ENCODE measurements at places on chromosomes 5 and 9.

GRCh38 chr5:177366528-177367322 lies 9.0 kb downstream of the RGS14 start:
- no peak for DNase-seq

- no peak for DNase-seq
These were observed 92.9 kb downstream of the GLDC start for GRCh38 chr9:6552498-6553121.

DNA sequence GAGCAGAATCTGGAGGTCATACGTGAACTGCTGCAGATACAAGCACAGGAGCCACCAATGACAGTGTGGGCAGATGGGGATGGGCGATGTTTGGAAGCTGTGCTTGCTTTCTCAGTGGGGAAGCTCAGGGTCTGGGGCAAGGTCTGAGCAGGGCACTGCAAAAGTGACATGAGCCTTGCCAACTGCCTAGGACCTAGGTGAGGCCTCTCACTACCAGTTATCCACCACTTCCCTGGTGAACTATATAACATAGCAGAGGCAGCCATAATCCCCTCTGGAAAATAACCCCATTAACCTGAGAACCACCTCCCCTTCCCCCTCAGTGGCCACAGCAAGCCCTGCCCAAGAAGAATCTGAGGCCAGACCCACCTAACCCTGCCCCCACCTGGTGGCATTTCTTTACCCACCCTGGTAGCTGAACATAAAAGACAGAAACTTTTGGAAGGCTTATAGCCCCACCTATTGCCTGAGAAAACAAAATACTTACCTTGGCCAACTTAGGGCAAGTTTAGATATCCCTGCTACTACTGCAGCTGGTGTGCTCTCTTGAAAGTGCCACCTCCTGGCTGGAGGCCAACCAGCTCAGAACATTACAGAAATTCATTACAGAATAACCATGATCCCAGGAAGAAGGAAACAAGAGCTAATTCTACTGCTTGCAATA lies 18.8 kb upstream of the SPEF2 start:
- DNase-seq: no peak

- no peak for DNase-seq
These were observed 79.1 kb downstream of the ATG10 start for GRCh38 chr5:82050955-82051354.

DNA sequence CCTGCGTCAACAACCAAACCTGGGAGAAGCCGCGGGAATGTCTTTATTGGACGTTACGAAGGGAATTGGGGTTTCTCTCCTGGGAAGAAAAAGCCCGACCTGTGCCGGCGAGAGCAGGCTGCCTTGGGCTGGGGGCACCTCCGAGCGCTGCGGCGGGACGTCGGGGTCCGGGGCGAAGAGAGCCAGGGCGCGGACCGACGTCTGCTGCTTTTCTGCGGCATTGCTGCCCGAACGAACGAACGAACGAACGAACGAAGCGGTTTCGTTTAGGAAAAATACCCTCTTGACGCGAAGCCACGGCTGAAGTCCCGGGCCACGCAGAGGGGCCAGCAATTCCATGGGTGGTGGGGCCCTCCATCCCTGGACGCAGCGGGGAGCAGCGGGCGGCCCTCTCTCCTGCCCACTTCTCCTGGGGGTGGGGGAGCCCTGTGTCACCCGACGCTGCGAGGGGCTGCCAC lies 4.8 kb upstream of the PITX1 start:
- DNase-seq: no peak

DNA sequence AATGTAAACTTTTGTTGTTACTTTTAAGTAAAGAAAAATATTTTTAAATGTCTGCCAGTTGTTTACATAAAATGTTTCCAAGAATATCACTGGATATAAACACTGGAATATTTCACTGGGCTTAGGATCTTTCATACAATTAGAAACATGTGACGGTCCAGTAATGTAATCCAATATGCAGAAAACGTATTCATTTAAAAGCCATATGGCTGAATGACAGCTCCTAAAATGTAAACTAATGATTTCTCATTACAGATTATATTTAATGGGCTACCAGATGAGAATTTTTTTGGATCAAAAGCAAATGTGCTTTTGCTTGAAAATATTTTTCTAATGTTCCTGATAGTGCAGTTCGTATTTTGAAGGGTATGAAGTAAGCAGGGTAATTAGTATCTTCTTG lies 124.3 kb downstream of the TTC39B start:
- no peak for DNase-seq

GRCh38 chr5:153565822-153566221 lies 75.4 kb downstream of the GRIA1 start:
- no peak for DNase-seq

DNA sequence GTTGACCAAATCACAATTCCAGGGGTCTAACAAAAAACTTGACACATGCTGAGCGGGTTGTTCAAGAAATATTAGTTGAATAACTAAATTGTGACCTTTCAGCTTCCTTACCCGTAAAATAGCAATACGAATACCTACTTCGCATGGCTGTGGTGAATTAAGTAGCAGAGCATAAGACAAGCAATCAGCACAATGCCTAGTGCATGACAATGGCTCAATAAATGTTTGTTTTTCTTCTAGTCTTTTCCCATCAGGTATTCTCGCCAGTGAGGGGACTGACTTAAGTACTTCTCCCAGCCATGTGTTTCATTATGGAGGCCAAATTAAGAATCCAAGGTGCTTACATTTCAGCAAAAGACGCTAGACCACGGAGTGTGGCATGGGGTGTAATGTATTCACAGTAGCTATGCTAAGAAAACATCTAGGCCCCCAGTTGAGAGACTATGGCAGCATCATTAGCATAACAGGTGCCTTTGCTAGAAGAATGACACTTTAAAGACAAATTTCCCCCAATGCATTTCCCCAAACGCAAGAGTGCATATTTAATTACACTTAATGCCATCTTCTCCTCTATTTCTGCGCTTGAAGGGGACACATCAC lies 145.9 kb downstream of the ASTN2 start:
- no peak for DNase-seq

GRCh38 chr5:51860532-51861018 lies 477.3 kb downstream of the ISL1 start:
- DNase-seq: no peak

DNA sequence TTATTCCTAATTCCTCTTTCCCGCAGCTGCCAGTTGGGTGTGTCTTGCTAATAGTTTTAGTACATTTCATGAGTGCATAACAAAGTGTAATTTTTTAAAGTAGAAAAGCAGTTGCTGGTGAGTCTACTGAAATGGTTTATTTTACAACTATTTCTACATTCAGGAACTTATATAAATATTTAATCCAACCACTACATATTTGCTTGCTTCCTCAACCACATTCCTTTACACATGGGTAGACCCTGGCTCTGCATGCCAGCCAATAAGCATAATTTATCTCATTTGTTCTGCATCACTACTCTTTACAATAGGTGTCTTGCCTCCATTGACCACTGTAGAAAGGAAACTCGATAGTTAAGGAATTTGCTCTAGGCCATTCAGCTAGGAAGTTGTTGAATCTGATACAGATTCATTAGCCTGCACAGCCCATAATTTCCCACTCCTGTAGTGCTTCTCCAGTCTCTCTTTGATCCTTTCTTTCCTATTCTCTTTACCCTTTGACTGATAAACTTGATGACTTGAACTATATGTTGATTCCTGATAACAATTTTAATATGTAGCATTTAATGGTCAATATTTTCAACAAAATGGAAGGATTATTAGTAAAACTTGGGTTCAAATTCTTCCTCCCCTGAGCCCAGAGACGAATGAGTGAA lies 342.5 kb upstream of the ACTBL2 start:
- peak; percentile 54 for DNase-seq

DNA sequence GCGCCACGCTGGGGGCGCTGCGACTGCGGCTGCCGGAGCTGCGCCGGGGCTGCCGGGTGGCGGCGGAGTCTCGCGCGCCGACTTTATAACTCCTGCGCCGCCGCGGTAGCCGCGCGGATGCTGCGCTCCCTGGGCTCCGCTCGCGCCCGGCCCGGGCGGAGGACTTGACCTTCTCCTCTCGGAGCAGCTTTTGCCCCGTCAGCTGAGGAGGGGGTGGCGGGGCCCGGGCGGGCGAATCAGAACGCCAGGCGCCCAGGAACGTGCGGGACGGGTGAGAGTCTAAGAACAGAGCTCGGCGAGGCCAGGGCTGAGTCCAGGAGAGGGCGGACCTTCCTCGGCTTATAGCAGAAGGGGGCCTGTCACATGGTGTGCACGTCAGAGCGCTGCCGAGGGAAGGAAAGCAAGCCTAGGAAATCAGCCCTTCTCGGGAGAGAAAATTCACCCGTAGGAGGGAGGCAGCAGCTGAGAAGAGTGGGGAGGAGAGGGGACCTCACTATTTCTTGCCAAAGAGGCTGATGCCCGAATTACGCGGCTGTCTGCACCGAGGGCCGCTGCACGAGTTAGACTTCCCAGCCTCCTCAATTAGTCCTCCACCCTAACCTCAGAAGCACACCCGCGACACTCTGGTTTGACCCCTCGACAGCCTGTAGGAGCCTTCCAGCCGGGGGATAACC lies at the start of gene FOXD1:
Gene FOXD1, minus strand, starts transcription at position 315 of the 674 bp plus-strand sequence. CDS start 415 bp downstream, outside the sequence.
- DNase-seq: peak; percentile 85

DNA sequence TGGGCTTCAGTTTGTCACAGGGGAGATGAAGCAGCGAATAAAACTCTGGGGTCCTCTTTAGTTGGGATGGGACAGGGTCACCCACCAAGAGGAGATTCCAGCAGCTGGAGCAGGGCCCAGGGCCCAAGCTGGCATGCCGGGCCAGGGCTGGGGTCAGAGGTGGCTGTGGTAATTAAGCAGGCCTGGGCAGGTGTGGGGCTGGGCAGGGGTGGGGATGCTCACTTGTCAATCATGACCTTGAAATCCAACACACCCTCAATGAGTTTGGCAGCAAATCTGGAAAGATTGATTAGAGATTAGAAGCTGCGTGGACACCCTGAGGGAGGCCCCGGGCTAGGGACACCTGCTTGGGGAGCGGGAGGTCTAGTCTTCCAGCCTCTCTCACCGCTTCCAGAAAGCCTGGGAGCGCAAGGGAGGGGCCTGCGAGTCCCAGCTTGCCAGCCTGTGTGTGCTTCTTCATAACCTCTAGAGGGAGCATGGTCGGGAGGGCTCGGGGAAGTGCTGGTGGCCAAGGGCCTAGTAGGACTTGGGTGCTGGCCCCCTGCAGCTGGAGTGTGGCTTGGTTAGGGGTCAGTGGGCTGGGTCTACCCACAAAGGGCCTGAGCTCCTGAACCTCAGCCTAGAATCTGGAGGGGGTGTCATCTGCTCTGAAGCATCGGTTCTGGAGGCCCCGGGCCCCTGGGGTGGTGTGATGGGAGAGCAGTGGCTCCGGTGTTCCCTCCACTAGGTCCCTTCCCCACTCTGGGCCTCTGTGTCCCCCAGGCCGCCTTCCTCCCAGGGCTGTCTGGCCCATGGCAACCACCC lies 7.6 kb downstream of the CRAT start:
- DNase-seq: peak; percentile 45

DNA sequence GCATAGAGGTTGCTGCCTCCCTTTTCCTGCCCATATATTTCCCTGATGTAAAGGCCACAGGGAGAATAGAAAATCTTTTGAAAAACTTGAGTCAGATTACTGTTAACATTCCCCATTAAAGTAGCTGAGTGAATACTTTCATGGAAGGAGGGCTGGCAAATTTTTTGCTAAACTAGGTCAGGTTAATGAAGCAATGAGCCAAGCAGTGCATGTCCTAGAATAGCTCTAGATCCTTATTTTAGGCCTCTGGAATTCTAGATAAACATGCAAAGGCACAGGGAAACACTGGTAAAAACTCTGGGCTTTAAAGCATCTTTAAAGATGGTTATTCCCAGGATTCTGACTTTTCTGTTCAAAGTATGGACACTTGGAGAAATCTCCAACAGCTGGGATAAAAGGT lies 27.9 kb downstream of the TTC1 start:
- DNase-seq: no peak

GRCh38 chr9:100601216-100601615 lies 23.3 kb downstream of the CAVIN4 start:
- peak; percentile 27 for DNase-seq

DNA sequence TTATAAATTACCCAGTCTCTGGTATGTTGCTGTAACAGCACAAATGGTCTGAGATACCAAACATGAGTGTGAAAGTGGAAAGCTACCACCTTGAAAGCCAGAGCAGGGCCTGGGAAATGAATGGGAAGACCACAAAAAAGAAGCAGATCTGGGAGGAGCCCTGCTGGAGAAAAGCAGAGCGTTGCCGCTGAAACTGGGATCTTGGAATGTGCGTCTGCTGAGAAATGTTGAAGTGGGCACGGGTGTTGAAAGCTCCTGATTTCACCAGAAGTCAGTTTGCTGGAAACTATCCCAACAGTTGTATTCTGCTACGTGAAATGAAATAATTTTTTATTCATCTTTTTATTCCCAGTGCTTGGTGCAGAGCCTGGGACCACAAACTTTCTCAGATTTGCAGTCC lies 40.0 kb downstream of the NUDT12 start:
- DNase-seq: no peak

GRCh38 chr9:105385381-105385985 lies 62.4 kb upstream of the FSD1L start:
- DNase-seq: no peak

DNA sequence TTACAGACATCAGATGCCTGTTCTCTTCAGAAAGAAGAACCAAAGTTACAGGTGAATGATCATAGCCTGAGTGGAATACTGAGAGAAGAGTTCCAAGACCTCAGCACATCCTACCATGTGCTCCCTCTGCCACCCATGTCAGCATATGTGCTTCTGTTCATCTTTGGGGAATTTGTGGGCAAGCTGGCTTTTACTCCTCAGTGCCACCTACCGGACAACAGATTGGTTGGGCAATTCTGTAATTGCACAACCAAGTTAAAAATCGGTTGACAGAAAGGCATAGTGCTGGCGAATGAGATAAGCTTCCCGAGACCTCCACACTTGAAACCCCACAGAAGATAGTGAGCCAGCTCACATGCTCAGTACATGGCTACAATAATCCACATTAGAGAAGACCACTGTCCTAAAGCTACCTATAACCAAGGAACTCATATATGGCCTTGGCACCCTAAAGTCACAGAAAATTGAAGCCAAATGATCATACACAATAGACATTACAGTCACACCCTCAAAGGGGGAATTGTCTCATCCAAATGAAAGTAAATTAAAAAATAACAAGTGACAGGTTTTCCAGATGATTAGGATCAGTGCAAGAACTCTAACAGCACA lies 1238.0 kb upstream of the NUDT12 start:
- DNase-seq: no peak

GRCh38 chr5:149759986-149760853 lies 30.1 kb downstream of the PPARGC1B start:
- DNase-seq: peak; percentile 15

DNA sequence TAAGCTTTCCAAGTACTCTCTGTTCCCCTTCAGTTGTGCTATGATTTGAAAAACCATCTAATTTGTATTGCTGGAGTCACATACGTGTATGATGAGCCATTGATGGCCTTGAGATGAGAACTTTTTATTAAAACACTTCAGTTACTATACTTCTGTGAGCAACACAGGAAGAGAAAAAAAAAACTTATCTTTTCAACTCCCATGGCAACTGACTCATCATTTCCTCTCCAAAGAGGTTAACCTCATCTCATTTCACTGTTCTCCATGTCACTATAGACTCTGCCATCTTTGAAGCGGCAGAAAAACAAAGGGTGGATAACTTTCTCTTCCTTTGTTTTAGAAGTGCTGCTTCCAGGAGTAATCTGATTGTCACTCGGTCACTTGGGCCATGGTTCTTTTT lies 104.3 kb upstream of the PCSK1 start:
- peak; percentile 48 for DNase-seq

Data from HTR-8/SVneo (cell line).